Glutamatergic neuron (in vitro differentiated cells): ENCODE measurements at places on chromosomes 16 and 17. TPM values are rescaled to one million over a fixed set of nuclear protein-coding genes. Genes with fewer than 3 reads are reported as not detected.

DNA sequence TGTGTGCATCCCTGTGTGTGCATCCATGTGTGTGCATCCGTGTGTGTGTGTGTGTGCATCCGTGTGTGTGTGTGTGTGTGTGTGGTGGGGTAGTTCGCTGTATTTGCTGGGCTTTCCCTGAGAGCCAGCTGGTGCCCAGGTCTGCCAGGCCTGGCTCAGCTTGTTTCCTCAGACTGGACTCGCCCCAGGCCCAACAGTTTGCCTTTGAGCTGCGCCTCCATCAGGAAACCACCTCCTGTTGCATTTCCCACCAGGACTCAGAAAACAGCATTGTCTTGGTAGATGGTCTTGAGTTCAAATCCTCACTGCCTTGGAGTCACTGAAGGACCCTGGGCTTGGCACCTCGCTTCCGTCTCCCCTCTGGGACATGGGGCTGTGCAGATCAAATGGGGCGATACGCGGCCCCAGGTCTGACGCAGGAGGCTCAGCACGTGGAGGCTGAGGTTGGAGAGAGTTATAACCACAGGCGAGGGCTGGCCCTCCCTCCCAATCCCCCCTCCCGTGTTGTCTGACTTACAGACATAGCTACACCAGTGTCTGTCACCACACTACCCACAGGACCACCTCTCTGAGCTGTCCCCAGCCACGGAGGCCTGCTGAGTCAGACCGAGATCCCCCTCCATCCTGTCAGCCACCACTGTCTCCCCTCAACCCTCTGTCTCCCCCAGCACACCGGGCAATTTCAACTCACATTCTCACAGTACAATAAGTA lies 4.7 kb downstream of the ITGAE start:
- DNase-seq: no peak

DNA sequence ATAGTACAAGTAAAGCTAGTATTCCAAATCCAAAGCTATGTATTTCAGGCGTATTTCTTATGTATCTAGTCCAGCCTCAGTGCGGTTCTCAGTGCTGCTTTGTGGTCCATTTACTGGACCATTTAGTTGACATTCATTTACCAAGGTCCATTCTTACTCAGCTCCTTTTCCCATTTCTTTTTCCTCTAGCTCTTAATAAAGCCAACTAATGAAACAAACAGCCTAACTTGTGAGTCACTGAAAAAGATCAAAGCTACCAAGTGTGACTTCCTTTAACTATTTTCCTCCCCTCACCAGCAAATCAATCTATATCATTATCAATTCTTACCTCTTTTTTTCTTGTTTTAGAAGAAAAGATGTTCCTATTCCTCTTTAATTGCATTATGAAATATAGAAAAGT lies 64.0 kb downstream of the CYB561 start:
- DNase-seq: no peak

MARCHF10 gene
- total RNA-seq: not detected

ZNF385C gene
- total RNA-seq: 1.5 TPM
